Kasumi-1 (cell line): ENCODE measurements at places on chromosomes 2 and 18.

DNA sequence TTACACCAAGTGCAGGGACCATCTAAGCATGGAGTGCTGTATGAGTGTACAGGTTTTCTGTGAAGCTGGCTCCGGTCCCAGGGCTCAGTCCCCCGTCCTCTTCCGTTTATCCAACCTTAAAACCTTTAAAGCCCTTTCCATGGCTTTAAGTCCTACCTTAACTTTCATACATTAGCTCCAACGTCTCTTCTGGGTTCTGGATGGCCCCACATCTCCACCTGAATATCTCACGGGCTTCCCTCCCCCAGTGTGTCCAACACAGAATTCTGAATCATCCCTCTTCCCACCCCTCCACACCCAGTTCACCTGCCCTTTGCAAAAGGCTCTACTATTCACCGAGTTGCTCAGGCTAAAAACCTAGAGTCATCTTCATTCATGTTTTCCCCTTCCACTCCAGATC, 12.8 kb downstream of the ARHGAP25 start:
- DNase-seq = no peak

GRCh38 chr18:59669872-59670657, 27.2 kb downstream of the CCBE1 start:
- DNase-seq = no peak

GRCh38 chr2:196511258-196512168, 128.0 kb upstream of the CCDC150 start:
- DNase-seq = no peak

DNA sequence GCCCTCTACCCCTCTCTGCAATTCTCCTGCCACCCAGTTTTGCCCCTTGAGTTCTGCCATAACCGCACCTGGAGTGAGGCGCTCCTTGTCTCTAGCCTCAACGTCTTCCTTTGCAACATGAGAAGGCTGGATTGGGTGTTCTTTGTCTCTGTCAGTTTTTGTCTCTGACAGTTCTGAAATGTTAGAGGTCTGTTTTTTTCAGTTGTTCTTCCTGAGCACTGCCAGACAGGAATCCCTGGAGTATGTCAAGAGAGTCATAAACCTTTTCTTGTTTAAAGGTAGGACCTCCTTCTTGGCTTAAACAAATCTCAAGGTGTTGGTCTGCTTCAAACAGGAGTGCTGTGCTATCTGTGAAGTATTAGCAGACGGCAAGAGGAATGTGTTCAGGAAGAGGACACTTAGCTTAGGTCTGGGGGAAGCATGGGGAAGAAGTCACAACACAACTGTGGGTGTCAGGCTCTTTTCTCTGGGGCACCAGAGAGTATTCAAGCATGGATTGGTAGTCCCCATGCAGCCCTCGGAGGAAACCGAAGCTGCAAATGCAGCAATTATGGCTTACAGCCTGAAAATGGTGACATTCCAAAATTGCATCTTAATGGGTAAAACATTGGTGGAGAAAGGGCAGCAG, 32.3 kb downstream of the AFF3 start:
- no peak for DNase-seq

DNA sequence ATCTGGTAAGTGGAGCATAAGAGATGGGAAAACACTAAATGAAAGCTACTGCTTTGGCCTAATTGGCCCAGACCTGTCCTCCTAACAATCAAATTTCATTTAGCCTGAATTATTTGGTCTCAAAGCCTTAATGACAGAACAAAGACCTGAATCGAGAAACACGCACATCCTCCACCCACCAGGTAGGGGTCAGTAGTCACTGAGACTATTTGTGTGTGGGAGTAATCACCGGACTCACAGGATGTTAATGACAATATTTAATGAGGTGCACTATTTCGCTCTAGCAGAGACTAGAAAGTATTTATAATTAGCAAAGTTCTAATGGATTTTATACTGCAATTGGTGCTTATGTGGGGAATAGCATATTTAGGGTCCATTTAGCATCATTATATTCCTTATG, 68.1 kb downstream of the RBM43 start:
- no peak for DNase-seq

- DNase-seq = no peak
These were observed 75.2 kb downstream of the MAP2 start for GRCh38 chr2:209499069-209499468.

DNA sequence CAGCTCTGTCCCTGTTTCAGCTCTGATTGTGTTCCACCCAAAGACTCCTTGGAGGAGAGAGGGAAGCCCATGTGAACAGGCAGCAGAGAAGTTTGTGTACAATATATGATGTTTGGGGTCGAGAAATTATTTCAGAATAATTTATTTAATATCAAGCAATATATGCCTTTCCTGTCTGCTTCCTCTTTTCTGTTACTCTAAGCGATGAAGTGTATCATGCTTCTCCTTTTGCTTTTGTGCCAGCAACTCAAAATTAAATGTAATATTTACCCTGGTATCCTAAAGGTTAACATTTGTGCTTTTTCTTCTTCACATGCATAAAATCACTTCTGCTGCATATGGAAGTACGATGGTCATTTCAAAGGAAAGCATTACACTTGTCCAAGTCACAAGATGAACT, 2.4 kb upstream of the NTSR2 start:
- DNase-seq = peak; percentile 29

GRCh38 chr2:41937921-41938708, 109.7 kb upstream of the PKDCC start:
- DNase-seq = no peak

GRCh38 chr2:10046931-10047330, 3.6 kb downstream of the KLF11 start:
- no peak for DNase-seq

- DNase-seq = no peak
These were observed 33.4 kb upstream of the PPP4R1 start for GRCh38 chr18:9647496-9648323.

DNA sequence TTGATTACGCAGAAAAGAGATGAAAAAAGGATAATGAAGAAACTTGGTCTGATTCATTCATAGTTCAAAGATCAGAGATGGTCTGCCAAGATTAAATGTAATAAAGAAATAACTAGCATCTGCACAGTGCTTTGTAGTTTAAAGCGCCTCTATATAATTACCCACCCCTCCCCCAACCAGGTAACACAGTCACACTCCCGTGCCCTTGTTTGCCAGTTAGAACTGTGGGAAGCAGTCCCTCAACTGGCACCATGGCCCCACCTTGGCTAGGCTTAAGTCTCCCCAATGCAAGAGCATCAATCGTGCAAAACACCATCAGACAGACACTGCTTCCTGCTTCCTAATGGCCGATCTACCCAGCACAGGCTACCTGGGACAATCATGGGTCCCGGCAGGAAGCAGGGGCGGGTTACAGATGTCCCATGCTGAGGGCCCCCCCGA, 11.6 kb downstream of the ADCY3 start:
- DNase-seq = no peak

GRCh38 chr18:45467945-45468344, 147.3 kb upstream of the SLC14A2 start:
- no peak for DNase-seq

GRCh38 chr18:4765401-4765800, 310.3 kb upstream of the DLGAP1 start:
- no peak for DNase-seq

- no peak for DNase-seq
These were observed 13.0 kb upstream of the DGKD start for GRCh38 chr2:233341296-233341695.

- no peak for DNase-seq
These were observed 123.5 kb upstream of the EML6 start for GRCh38 chr2:54599914-54600313.

- no peak for DNase-seq
These were observed 34.8 kb upstream of the TMEM177 start for GRCh38 chr2:119644186-119644585.

GRCh38 chr2:108958002-108958401, 31.0 kb downstream of the EDAR start:
- no peak for DNase-seq

GRCh38 chr2:106853631-106854030, 32.3 kb downstream of the ST6GAL2 start:
- no peak for DNase-seq

DNA sequence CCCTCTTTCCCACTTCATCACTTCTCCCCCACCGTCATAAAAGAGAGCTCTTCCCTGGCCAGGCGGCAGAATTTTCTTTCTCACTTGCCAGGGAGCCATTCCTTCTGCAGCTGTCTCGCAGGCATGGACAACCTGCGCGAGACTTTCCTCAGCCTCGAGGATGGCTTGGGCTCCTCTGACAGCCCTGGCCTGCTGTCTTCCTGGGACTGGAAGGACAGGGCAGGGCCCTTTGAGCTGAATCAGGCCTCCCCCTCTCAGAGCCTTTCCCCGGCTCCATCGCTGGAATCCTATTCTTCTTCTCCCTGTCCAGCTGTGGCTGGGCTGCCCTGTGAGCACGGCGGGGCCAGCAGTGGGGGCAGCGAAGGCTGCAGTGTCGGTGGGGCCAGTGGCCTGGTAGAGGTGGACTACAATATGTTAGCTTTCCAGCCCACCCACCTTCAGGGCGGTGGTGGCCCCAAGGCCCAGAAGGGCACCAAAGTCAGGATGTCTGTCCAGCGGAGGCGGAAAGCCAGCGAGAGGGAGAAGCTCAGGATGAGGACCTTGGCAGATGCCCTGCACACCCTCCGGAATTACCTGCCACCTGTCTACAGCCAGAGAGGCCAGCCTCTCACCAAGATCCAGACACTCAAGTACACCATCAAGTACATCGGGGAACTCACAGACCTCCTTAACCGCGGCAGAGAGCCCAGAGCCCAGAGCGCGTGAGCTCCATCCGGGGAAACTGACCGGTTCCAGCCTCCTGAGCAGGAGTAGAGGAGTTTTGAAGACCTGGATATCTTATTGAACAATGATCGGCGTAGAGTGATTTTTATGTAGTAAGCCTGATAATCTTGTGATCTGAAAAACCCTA, at the start of gene MSGN1:
Gene MSGN1, plus strand, starts transcription at position 65 of the 850 bp plus-strand sequence. Its CDS starts 59 bp downstream, at position 124.
- DNase-seq = no peak

- DNase-seq = no peak
These were observed 171.3 kb downstream of the CDH7 start for GRCh38 chr18:65922103-65922502.

DNA sequence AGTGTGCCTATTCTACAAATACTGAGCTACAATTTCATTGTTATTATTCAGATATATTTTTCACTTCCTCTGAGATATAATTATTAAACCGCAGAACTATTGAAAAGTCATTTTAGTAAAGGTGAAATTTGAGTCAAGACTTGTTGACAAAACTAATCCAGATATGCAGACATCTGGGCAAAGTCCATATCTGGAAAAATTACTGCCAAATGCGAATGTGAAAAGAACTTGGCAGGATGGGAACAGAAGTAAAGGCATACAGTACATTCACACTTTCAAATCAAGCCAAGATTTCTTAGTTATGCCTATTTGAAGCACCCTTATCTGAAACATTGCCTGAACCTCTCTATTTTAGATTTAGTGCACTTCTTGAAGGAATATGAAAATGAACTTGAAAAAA, 923.6 kb downstream of the CCDC85A start:
- no peak for DNase-seq

DNA sequence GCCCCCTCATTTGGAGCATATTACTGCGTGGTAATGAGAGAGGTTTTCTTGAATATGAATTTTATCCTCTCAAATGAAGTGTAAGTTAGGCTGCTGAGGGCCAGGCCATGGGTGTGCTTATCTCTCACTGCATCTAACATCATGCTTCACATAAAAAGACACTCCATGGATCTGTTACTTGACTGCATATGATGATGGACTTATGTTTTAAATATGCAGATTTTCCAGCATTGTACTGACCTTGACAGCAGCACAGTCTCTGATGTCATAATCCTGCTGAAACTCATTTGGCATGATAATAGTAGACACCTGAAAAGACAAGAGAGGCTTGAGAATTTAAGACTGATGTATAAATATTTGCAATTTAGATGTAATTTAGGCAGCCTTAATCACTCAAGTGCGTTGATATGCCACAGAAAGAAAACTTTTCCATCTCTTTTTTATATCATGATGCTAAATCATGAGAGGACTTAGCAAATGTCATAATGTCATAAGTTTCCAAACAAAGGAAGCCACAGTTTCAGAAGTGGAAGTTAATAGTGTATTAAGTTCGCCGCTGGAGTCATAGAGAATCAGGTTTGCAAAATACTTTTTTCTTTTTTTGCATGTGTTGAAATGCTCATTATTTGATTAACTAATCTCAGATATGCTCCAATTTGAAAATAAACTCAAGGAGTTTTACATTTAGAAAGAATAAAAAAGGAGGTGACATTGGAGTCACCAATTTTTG, 62.7 kb upstream of the CD302 start:
- no peak for DNase-seq

DNA sequence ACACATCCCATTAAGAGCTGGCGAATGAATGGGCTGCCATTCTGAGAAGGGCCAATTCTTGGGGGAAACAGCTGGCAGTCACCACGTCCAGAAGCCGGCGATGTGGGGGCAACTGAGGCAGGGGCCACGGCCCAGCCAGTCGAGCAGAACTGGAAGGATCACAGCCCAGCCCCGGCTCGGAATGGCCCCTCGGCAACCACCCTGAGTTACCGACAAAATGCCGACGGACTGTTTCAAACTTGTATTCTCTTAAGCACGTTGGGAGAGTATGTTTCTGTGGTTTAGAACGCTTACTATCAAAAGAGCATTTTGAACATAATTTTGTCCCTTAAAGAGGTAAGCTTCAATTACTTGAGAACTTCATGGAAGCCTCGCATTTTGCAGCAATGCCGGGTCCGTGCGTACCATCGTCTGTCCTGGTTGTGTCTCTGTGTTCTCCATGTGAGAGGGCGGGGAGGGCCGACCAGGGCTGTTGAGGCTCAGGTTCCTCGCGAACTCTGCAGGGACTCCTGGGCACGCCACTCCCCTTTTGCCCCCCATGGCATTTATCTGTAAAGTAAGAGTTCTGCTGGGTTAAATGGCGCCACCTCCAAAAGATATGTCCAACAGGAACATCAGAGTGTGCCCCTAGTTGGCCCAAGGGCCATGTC, 155.9 kb downstream of the TWIST2 start:
- no peak for DNase-seq

DNA sequence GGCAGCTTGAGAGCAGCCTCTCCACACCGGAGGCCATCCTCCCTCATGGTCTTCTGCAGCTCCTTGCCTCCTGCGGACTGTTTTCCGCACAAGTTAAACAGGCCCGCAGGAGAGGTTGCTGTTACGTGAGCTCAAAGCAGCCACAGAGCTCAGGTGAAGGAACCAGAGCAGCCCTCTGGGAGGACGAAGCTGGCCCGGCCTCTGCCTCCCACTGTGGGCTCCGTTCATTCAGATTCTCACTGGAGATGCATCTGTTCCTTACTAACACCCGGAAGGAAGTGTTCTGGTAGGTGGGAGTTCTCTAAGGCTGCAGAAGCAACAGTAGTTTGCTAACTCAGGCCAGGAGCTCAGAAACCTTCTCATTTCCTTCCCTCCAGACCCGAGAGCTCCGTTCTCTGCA, 10.9 kb downstream of the DIPK1C start:
- no peak for DNase-seq

GRCh38 chr2:174778085-174778981, 14.1 kb upstream of the CHRNA1 start:
- peak; percentile 77 for DNase-seq

- DNase-seq = no peak
These were observed 41.3 kb downstream of the TTC39C start for GRCh38 chr18:24055878-24056277.

GRCh38 chr2:176639671-176640070, 370.4 kb downstream of the MTX2 start:
- no peak for DNase-seq

- DNase-seq = no peak
These were observed 102.3 kb upstream of the ZNF521 start for GRCh38 chr18:25454270-25454659.
